ENCODE measurements at places on chromosomes 11 and 22.
A peak's percentile ranks its signal among the peaks of the same experiment; 100 is the strongest.

DNA sequence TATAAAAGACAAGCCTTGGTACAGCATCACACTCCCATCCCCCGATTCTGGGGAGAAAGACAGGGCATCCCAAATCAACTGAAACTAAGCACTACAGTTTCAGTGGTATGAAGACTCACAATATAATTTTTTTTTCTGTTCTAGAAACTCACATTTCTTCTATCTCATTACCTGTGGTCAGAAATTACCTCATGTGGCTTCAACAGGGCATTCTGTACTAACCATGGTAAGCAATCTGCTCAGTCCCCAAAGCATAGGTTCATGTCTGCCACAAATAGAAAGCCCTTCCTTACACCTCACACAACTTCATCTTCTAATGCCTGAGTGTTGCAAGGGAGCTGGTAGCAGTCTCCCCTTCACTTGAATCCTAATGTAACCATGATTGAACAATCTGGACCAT lies 147.4 kb upstream of the POU2AF2 start:
- no peak for DNase-seq

- DNase-seq = no peak
Measured at GRCh38 chr22:48692734-48693376, 1134.8 kb downstream of the BRD1 start.

DNA sequence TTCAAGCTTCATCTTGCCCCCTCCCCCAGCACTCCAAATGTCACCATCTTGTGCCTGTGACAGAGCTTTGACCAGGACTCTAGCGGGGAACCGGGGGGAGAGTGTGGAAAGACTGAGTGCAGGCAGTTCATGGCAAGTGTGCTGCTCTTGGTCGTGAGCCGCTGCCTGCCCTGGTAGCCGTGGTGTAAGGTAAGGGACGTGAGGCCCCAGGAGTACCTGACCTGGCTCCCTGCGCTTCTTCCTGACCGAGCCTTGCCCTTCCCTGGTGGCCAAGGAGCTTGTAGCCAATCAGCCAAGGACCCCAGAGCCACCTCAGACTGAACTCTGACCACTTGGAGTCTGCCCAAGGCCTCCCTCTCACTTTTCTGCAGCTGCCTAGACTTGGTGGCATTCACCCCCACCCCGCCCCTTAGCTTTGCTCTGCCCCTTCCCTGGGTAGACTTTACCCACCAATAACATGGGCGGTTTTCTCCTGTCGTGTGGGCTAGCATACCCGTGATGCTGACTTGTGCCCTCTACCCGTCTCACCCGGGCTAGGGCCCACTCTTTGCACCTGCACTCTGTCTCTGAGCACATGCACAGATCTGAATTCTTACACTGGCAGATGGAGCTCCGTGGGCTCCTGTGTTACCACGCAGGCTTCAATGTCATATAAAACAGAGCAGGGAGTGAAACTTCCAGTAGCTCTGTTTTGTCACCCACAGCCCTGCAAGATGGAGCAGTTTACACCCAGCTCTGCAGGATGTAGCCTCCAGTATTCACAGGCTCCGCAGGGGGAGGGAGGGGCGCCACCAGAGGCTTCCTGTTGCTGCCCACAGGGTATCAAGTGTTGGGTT lies 1.5 kb downstream of the DGKZ start:
- no peak for DNase-seq

DNA sequence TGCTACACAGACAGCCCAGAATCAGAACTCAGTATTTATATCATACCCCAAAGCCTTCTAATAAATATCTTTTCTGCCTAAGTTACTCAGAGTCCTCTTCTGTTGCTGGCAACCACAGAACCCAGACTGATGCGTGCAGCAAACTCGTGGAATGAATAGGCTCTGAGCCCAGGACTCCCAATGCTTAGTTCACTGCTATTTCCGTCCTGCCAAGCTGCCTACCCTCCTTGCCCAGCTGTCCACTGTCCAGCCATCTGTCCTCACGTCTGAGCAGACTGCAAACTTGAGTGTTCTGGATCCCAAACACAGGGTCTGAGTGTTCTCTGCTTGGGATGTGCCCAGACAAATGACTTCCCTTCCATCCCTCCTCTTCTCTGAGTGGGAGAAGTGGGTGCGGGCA lies 19.4 kb downstream of the PTPN5 start:
- DNase-seq = no peak

- DNase-seq = no peak
Measured at GRCh38 chr11:26849036-26849435, 127.2 kb upstream of the SLC5A12 start.

DNA sequence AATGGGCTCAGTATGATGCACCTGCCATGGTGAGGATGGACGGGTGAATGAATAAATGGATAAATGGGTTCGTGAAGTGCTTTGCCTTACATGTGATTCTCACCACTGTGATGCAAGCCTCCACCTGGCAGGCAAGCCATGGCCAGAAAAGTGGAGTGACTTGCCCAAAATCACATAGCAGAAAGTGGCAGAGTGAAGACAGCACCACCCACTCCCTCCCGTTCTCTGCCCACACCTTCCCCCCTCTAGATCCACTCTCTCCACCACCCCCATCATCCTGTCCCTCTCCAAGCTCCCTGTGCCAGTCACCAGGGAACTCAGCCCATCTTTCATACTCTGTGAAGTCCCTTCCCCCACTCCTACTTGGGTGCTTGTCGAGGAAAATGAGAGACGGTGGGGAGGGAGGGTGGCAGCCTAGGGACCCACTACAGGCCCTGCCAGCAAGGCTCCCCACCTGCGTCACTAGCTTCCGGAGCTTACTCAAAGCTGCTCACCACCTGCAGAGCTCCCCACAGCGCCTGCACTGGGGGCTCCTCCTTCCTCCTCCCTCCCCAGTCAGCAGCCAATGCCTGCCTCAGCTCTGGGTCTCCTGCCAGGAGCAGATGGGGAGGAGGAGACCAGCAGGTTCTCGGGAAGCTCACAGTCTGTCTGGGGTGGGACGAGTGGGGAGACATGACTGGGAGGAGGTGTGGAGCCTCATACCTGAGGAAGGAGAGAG lies 82.3 kb downstream of the PDE2A start:
- DNase-seq = peak; percentile 22

GRCh38 chr11:11979488-11980117 lies 28.8 kb downstream of the DKK3 start:
- DNase-seq = no peak

- no peak for DNase-seq
Measured at GRCh38 chr11:122910775-122911174, 28.2 kb downstream of the JHY start.

DNA sequence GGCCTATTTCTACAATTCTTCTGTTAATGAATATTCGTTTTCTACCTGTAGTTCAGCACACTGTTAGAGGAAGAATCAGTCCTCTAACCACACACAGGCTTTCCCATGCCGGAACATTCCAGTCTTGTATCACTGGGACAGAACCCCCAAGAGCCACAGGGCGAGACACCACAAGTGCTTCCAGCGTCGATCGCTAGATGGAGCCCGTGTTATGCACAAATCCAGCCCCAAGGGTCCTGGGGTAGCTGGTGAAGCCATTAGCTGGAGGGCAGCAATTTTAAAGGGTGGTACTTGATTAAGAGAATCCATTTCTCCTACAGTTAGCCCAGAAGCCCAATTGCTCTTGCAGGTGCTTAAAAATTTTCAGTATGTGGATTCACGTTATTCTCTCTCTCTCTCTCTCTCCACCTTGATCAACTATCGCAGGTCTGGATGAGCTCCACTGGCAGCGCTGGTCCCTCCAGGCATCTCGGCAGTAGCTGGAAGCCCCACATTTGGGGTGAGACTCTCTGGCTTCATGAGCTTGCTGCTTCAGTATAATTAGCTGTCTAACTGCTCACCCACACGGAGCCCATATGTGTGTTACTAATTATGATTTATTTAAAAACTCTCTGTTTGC lies 148.2 kb upstream of the SNX19 start:
- DNase-seq = no peak

GRCh38 chr22:50696799-50697561 lies 24.4 kb downstream of the SHANK3 start:
- no peak for DNase-seq

Measured in activated CD4-positive, CD25-positive, alpha-beta regulatory T cell treated with anti-CD3 and anti-CD28 coated beads, Interleukin-2, amount 50 U/mL, for 16 hours (primary cell).